ENCODE measurements at places on chromosomes 2 and 18. TPM values are rescaled to one million over a fixed set of nuclear protein-coding genes. Genes with fewer than 3 reads are reported as not detected.

DNA sequence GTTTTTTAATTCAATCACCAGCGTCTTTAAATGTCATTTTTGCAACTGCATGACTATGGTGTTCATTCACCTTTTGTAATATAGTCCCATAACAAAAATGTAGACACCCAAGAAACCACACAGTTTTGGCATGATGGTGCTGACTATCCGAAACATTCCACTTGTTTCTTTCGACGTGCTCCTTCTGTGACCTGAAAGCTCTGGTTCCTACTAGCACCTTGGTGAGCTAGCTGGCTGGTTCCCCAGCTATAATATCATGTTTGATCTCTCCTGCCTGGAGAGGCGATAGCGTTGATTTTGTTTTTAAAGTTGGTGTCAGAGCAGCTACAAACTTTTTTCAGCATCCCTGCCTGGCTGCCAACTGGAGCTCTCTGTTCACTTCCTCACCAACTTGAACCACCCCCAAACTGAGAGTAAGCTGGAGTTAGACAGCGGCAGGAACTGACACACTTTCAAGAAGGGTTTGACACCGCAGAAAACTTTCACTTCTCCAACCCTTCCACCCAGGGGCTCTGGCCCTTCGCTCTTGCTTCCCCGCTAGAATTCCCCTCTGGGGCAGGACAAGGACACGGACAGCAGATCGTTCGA, 1.1 kb downstream of the ATAD2B start:
- peak; percentile 43 for DNase-seq

DNA sequence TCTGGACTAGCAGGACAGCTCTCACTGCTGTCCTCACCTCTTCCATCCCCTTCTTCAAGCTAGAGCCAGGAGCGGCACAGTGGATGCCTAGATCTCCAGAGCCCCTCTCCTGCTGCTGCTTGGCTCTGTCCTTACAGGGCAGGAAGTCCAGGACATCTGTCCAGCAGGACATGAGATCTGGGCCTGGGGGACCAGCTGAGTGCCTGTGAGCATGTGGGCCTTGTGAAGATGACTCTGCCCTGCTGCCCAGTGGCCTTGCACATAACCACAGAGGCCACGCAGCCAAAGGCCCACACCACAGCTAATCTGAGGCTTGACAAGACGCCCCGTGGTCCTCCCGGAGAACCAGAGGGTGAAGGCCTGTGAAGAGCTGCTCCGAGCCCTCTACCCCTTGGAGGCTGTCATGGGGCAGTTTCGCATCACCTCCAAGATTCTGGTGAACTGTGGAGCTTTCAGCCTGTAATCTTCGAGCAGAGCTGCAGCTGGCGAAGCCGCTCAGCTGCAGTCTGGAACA, 516.7 kb upstream of the HS6ST1 start:
- no peak for DNase-seq

The PLCL1 gene
- 25.4 TPM for total RNA-seq

The REG1A gene
- total RNA-seq, result not detected

DNA sequence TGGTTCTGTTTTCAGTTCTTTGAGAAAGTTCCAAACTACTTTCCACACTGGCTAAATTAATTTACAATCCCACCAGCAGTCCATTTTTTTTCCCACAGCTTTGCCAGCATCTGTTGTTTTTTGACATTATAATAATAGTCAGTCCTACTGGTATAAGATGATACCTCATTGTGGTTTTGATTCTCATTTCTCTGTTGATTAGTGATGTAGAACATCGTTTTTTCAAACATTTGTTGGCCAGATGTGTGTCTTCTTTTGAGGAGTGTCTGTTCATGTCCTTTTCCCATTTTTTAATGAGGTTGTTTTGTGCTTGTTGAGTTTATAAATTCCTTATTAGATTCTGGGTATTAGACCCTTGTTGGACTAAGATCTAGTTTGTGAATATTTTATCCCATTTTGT, 376.8 kb upstream of the NT5C1B start:
- no peak for DNase-seq

DNA sequence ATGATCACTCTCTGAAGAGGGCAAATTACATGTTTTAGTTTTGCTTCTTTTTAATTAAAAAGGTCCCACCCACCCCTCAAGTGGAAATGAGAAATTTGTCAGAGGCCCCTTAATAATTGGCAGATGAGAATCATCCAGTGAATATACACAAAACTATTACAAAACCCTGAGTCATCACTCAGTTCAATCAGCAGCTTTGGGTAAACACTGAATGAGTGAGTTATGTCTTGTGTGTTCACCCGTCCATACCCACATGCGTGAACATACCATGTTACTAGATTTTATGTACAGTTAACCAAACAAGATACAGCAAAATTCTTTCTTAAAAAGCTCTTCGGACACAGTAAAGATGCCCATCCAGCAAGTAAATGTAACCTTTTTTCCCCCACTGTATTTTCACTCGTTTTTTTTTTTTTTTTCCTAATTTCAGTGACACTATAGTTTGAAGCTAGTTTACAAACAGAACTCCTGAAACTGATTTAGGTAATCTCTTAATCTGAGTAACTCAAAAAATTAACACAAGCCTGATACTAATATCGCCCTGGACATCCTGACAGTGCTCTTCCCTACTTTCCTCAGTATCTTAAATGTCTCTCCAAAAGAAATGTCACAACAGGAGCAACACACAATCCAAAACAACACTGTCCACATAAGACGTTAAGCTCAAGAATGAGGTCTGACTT, 1.4 kb downstream of the PSME4 start:
- DNase-seq, result no peak

- no peak for DNase-seq
These were observed 127.9 kb downstream of the AGAP1 start for GRCh38 chr2:235621736-235622135.

DNA sequence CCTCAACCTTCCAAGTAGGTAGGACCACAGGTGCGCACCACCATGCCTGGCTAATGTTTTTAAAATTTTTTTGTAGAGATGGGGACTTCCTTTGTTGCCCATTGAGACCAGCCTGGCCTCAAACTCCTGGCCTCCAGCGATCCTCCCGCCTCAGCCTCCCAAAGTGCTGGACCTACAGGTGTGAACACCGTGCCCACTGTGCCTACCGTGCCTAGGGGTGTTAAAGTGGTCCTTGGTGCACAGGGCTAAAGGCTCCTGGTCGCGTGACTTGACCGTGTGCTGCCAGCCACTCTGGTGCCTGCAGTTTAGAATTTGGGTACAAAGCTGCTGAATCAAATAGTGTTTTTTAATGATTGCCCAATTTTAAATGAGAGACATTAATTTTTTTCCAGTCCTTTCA, 51.0 kb upstream of the KCNG2 start:
- no peak for DNase-seq

DNA sequence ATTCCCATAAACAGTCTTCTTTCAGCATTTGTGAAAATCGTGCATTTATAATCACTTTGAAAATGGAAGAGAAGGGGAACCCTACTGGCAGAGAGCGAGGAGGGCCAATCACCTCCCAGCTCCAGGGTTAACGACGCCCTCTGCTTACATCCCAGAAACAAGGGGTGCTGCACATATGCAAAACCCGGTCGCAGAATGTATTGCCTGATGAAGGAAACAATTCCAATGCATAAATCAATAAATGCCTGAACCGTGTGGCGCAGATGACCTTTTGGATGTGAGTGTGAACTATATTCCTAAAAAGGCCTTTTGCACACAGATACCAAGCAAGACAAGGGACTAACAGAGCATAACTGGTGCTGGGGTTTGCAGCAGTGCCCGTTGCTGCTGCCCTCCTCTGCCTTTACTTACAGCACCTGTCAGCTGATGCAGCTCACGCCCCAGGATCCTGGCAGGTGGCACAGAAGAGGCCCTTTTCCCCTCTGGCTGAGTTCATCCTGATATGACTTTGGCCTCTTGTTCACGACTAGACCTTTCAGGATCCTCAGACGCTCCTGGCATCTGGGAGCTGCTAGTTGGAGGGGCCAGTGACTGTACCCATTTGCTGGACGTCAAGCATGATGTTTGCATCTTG, 67.8 kb downstream of the MYT1L start:
- DNase-seq, result no peak

DNA sequence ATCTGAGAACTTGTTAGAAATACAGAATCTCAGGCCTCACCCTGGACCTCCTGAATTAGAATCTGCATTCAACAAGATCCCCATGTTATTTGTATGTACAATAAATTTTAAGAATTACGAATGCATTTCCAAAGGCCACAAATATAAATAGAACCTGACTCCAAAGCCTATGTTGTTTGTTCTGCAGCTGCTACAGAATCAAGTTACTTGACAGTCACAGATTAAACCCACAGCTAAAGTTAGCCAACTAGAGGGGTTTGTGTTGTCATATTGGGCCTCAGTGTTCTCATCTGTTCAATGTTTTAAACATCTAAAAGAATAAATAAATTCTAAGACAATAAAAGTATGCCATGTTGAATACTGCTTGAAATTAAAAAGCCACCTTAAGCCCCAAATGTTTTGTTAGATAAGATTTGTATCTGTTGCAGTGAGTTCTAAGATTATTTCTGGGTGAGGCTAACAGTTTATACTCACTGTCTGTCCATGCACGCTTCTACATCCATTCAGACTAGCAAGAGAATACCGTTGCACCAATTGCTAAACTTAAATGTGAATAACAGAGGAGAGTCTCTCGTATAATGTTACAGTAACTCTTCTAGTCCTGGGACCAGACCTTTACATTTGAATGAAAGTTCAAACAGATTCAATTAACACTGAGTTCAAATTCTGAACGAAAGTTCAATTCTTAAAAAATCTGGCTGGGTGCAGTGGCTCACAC, 200.4 kb downstream of the MEMO1 start:
- no peak for DNase-seq

The CREB1 gene
- 27.9 TPM for total RNA-seq

- no peak for DNase-seq
These were observed 189.5 kb downstream of the DOK6 start for GRCh38 chr18:69590150-69590549.

The CHN1 gene
- 2.3 TPM for total RNA-seq

The OTOS gene
- total RNA-seq, result not detected

DNA sequence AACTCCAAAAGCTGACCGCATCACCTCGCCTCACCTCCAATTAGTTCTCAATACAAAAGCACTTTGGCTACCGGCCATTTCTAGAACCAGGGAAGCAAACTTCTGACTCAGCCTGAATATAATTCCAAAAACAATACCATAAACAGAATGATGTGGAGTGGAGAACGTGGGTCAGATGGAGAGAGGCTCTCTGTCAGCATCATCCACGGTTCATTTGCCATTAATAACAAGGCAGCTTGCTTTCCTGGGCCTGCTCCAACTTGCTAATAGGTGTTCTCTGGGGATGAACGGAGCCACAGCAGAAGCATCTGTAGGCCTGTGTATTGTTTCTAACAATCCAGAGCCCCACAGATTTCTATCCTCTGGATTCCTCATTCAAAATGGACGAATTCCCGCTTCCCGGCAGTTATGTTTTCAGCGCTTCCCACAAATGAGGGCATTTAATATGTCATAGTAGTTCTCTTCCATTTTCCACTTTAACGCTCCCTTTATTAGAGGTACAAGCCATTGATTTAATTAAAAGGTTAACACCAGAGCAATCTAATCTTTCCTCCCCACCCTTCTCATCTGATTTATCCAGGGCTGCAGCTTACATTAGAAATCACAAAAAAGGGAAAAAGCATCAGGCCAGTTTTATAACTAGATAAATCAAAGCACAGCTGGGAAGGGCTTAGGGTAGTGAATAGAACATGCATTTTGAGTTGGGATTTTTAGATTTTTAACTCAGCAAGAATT, 23.2 kb upstream of the CNTNAP5 start:
- no peak for DNase-seq

DNA sequence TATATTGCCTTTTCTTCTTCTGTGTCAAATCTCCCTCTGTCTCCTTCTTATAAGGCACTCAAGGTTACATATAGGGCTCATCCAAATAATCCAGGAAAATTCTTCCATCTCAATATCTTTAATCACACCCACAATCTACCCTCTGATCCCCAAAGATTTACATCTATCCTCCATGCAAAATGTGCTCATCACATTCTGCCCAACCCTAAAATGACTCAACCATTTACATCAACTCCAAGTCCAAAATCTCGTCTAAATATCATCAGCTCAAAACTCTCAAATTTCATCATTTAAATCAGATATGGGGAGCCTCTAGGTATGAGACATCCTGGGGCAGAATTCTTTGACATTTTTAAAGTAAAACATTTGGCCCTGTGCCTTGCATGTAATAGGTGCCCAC, 1349.8 kb downstream of the SUCLG1 start:
- no peak for DNase-seq

The MROH2A gene
- not detected for total RNA-seq

- DNase-seq, result no peak
These were observed 62.6 kb downstream of the MARCO start for GRCh38 chr2:119004602-119005001.

DNA sequence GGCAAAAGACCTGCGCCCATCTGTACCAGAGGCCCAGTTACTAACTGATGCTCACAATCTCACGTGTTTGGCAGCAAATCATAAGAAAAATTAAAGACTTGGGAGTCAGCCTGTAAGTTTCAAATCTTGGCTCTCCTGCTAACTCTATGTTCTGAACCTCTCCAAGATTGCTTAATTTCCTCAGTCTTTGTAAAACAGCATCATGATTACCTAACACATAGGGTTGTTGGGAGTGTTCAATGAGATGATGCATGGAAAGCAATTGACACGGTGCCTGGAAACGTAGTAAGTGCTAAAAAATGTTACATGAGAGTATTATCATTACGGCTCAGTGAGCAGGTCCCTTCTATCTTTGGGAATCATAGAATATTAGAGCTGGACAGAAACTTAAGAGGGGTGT, 497.6 kb upstream of the TCF4 start:
- DNase-seq, result no peak

The ZNF892 gene
- 1.9 TPM for total RNA-seq

DNA sequence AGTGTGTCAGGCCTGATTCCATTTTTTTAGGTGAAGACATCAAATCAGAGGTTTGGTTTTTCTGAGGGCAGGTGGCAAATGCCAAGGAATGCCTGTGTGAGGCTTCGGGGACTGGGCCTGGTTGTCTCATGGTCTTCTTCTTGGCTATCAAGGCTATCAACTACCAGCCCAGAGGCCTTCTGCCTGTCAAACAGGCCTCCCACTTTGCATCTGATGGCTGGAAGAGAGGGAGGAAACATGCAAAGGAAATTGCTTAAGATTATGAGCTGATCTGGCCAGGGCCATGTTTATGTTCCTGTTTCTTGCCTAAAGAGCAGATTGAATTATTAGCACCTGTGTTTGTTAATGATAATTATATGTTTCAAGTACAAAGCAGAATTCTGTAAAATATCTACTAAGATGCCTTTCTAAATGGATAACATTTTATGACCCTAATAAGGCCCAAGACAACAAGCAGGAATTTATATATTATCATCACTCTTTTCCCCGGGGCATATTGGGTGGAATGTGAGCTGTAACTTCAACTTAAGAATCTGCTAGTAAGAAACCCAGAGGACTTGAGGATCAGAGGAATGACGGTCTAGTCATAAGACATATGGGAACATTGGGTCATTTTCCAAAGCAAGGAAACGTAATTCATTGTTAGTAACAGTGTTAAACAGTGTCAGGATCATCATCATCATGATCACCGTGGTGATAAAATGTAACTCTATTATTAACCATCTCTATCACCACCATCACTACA, 123.2 kb downstream of the LYPD6B start:
- no peak for DNase-seq

The ZNF396 gene
- 0.78 TPM for total RNA-seq

Data from psoas muscle (tissue), 8 donors.